LHCN-M2 (cell line): ENCODE measurements at places on chromosomes 7 and 10. TPM values are rescaled to one million over a fixed set of nuclear protein-coding genes. Genes with fewer than 3 reads are reported as not detected.

DNA sequence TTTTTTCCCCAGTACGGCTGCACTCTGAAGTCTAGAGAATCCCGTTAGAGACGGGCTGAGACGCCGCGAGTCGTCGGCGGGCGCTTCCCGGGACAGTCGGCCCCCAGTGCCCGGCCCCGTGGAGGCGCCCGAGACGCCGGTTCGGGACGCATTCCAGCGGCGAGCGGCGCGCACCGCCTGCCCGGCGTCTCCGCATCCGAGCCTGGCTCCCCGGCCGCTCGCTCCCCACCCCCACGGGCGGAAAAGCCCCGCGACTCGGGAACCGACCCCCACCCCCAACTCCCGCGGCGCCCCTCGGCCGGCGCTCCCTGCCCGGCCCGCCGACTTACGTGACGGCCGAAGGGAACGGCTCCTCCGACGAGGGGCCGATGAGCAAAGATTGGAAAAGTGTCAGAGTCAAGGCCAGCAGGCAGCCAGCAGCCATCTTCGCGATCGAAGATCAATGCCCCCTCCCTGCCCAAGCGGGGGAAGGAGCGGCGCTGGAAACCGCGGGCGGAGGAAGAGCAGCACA, 486 bp downstream of the CACNA2D1 start:
- DNase-seq, result peak; percentile 43

GRCh38 chr10:94462130-94462529, 59.8 kb downstream of the TBC1D12 start:
- DNase-seq, result no peak

GRCh38 chr10:33005322-33006301, 47.6 kb upstream of the ITGB1 start:
- peak; percentile 97 for DNase-seq

DNA sequence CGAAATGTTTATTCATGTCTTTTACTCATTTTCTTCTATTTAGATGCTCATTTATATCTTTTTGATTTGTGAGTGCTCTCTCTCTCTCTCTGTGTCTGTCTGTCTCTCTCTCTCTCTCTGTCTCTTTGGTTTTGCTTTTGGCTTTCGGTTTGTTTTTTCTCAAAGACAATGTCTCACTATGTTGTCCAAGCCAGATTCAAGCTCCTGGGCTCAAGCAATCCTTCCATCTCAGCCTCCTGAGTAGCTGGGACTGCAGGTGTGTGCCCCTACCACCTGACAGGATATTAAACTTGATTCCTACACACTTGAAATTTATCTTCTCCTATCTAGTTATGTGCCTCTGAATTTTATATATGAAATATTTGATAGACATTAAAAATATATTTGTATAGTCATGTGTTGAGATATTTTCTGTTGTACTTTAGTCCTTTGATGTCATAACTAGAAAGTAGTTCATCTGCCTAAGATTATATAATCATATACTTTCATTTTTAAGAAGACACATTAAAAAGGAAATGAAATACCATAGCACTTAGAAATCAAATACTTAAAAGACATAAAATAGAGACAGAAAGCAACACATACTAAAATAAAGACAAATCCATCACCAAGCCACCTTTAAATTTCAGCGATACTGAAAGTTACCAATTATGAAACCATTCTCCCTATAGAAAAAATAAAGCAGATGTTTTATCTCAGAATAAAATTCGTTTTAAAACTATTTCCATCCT, 68.1 kb upstream of the SFMBT2 start:
- no peak for DNase-seq

GRCh38 chr7:29017713-29018112, 59.6 kb upstream of the TRIL start:
- DNase-seq, result peak; percentile 47

DNA sequence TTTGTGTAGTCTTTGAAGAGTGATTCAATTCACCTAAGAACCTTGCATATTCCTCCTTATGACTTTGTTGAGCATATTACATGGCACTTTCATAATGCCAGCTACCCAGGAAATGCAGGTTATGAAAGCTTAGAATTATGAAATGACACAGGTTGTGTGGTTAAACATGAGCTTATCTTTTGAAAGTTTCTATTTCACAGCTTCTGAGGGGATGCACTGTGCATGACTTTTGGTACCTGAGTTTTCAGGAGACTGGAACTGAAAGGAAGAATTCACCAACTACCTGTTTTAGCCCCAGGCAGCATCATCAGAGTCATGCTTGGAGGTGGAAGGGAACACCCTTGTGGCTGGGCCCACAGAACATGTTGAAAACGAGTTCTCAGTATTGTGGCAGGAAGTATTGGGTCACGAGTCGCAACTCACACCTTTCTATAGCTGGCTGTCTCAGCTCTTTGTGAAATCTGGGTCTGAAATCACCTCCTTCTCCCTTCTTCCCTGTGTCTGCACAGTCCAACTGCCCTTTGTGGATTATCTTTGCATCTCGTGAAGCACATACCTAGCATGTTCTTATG, 228.2 kb downstream of the PTEN start:
- no peak for DNase-seq

- DNase-seq, result no peak
Observed at GRCh38 chr10:73406846-73407245, 7.0 kb downstream of the ANXA7 start.

- no peak for DNase-seq
Observed at GRCh38 chr7:130381468-130382312, 1.4 kb downstream of the CPA1 start.

GRCh38 chr10:65565246-65565645, 1360.6 kb upstream of the LRRTM3 start:
- DNase-seq, result no peak

DNA sequence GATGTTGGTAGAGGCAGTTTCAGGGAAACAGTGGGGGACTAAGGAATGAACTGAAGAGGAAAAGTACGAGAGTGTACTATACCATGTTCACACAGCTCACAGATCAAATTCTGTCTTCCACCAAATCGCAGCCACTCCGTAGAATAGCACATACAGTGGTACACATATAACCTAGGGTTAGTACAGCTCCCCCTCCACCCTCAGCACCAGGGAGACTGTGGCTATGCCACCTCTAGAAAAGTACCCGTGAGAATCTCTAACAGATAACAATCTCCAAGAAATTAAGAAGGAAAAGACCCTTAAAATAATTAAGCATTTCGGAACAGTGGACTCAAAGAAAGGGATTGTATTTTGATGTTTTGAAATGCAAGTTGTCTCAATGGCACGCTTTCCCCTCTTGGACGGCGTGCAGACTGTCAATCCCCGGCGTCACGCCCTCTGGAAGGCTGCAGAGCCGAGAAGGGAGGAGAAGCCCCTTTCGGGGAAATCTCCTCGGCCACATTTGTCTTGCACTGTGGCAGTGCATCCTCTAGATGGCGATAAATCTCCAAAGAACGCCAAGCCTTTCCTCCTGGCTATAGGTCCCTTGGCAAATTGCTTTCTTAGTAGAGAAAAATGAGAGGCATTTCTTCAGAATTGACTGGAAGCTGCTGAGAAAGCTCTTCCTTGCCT, 345.0 kb downstream of the REEP3 start:
- peak; percentile 48 for DNase-seq

- DNase-seq, result no peak
Observed at GRCh38 chr7:101833799-101834198, 16.4 kb downstream of the CUX1 start.

- no peak for DNase-seq
Observed at GRCh38 chr10:85789125-85789524, 577.5 kb downstream of the GRID1 start.

DNA sequence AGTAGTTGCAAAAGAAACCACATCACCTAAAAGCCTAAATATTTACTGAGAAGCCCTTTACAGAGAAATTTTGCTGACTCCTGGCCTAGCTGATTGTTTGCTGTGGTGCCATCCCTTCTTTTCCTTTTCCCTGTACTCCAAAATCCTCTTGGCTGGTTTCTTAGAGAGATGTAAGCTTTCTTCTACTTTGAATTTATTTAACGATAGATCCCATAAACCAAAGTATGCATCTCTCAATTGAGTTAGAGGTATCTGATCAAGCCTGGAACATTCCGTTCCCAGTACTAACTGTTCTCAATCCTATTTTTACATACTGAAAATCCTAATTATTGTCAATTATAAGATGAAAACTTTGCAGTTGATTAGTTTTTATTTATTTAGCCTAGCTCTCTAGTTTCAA, 6.3 kb downstream of the TMEM60 start:
- DNase-seq, result no peak

GRCh38 chr10:101607124-101607523, 19.0 kb downstream of the DPCD start:
- DNase-seq, result no peak

DNA sequence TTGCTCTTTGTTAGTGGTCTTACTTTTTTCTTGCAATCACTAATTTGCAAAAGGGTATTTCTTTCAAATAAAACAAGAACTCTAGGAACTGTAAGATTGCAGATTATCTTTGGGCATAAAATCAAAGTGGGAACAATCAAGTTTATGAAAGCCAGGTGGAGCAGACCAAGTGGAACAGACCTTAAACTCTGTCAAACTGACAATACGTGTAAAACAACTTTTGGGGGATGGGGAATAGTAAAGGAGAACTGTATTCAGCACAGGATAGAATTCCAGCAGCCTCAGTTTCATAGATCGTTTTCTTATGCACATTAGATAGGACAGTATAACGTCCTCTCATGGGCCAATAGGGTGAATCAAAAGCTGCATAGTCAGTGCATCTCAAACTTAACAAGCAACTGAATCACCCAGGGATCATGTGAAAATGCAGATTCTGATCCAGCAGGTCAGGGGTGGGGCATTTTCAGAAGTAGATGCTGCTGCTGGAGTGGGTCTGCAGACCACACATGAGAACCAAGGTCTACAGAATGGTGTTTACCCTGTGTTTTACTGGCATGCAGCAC, 120.7 kb downstream of the PIP4K2A start:
- DNase-seq, result no peak

DNA sequence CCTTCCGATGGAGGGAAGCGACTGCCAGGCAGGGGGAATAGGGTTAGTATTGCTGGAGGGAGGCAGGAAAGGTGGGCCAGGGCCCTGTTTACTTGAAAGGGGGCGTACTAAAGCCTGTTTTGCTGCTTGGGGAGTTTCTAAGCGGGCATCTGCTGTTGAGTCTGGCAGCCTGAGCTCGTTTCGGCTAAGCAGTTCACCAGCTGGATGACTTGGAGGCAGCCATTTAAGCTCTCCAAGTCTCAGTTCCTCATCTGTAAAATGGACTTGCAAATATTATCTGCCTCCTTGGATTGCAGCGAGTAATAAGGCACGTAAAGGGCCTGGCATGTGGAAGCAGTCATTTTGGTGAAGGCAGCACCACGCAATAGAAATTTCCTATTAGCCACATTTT, 44.0 kb downstream of the LDB3 start:
- no peak for DNase-seq

The RTKN2 gene
- 6.9 and 8.6 TPM in 2 replicates for total RNA-seq

The MAGI2 gene
- total RNA-seq, result 2.4 and 3.6 TPM in 2 replicates

The NSMCE4A gene
- 40.2 and 44.8 TPM in 2 replicates for total RNA-seq

The TCERG1L gene
- total RNA-seq, result not detected in 2 replicates

The OR6B1 gene
- not detected in 2 replicates for total RNA-seq
